ENCODE measurements at places on chromosomes 5 and 9.
A peak's percentile ranks its signal among the peaks of the same experiment; 100 is the strongest.

DNA sequence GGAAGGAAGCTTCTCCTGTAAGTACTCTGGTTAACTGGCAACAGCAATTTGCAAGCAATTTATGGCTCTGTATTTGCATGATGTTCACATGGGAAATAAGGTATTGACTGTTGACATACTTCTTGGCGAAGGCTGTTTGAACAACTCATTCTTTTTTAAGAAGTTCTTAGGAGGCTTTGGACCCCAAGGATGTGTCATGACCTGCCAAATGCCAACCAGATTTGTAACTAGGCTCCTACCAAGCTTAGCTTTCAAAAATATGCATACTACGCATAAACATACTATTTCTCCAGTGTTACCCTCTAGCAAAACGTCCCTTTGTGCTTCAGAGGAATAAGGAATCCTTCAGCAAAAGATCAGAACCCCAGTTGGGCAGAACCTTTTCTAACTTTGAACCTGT lies 165.2 kb upstream of the MSX2 start:
- peak; percentile 96 for DNase-seq

GRCh38 chr9:97615439-97616072 lies 17.6 kb downstream of the TSTD2 start:
- peak; percentile 56 for DNase-seq

GRCh38 chr5:113692891-113693457 lies 179.5 kb downstream of the YTHDC2 start:
- no peak for DNase-seq

DNA sequence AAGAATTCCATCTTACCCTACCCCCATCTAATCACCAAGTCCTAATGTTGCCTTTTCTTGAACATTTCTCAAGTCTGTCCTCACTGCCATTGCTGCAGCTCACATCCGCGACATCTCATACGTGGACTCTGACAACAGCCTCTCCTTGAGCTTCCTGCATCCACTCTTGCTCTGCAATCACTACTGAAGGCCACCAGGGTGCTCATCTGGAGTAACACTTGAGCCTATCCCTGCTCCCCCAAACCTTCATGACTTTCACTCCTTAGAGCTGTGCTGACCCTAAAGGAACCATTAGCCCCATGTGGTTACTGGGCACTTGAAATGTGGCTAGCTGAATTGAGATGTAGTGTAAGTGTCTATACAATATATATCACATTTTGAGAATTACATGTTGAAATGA lies 46.4 kb upstream of the CTXN3 start:
- DNase-seq, result no peak

DNA sequence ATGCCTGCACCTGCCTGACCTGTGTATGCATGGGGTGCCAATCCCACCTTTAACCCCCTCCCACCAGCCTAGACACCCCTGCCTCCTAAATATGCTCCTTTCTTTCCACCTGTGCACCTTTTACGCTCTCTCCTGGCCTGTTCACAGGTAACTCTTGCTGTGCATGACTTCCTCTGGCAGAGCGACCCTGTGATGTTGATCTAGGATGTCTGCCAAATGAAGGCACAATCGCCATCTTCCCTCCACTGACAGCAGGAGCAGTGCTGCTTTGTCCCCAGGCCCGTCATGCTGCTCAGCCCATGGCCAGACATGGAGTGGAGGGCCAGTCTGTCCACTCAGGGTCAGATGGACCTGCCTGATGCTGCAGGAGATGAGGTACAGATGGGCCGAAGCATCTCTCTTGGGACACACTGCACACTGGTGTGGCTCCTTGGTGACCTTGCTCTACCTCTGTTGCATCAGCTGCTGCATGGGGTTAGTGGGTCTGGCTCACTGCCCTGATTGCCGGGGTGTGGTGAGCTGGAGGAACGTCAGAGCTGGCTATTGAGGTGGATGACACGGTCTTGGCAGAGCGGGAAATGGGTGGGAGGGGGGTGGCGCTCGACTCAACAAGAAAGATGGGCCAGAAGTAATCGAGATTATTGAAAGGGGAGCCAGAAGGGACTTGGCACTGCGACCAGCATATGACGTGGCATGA lies 101.7 kb upstream of the PITX1 start:
- DNase-seq, result peak; percentile 21

- DNase-seq, result no peak
Observed at GRCh38 chr5:135487037-135487395, 34.9 kb upstream of the TIFAB start.

Measured in fibroblast of skin of scalp (primary cell).